Cerebellum (tissue), 4 donors: ENCODE measurements at places on chromosomes 3 and 15. TPM values are rescaled to one million over a fixed set of nuclear protein-coding genes. Genes with fewer than 3 reads are reported as not detected.

- DNase-seq = no peak
Measured at GRCh38 chr3:79766496-79767193, 1.2 kb downstream of the ROBO1 start.

Gene RBMS3
- 53.4 TPM for total RNA-seq

Gene CX3CR1
- total RNA-seq = 7.9 TPM

DNA sequence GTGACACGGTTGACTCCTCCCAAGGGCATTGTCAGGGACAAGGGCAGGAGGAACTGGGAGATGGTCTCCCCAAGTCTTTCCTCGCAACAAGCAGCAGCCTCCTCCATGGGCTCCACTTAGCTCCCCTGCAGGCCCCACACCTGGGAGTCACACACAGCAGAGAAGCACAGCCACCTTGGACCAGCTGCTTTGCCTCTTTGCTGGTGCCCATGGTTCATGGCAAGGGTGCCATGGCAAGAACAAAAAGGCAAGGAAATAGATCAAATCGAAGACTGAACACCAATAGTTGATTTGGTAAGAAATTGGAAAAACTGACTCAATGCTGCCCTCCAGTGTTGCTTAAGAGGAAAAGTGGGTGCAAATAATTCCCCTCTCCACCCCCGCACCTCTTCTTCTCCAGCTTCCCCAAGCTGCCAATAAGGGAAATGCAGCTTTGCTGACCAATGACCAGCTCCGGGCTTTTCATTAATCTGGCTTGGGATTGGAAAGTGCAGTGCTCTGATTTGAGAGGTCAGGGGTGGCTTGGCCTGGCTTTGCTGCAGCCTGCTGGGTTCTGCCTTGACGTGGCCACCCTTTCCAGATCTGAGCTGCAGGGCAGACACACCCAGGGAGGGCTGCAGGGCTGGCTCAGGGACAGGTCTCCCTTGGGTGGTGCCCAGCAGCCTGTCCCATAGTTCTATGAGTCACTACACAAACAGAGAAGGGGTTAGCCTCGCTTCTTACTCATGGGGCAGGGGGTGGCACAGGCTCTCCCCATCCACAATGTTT is 162.0 kb downstream of the KLF13 start:
- peak; percentile 90 for DNase-seq

- peak; percentile 36 for DNase-seq
Measured at GRCh38 chr15:41465822-41466421, 27.8 kb upstream of the ITPKA start.

Gene PAK6
- 3.7 TPM for total RNA-seq

- peak; percentile 58 for DNase-seq
Measured at GRCh38 chr15:52191207-52191606, at the start of gene GNB5. Gene GNB5, minus strand, starts transcription at chr15:52191392. Its CDS starts 6,716 bp downstream, at chr15:52184676.
